ENCODE measurements at places on chromosomes 11 and 22.
A peak's percentile ranks its signal among the peaks of the same experiment; 100 is the strongest.

DNA sequence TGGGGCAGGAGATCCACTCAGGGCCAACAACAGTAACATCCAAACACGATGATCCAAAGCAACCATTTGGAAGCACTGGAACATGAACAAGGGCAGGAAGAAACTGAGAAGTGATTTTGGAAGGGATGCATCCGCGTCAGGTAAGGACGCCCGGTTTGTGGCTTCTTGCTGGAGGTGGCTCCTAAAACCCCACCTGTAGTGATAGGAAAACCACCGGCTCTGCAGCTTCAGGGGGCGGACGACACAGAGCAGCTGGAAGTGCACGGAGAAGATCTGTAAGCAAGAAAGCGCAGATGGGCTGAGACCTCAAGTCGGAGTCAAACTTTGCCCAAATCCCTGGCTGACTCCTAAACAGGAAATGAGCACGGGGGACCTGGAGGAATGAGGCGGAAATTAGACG lies 1066.1 kb downstream of the BRD1 start:
- no peak for DNase-seq

- DNase-seq: no peak
Measured at GRCh38 chr22:42419243-42419881, 12.8 kb downstream of the NFAM1 start.

GRCh38 chr11:1281326-1281973 lies 28.0 kb downstream of the TOLLIP start:
- no peak for DNase-seq

DNA sequence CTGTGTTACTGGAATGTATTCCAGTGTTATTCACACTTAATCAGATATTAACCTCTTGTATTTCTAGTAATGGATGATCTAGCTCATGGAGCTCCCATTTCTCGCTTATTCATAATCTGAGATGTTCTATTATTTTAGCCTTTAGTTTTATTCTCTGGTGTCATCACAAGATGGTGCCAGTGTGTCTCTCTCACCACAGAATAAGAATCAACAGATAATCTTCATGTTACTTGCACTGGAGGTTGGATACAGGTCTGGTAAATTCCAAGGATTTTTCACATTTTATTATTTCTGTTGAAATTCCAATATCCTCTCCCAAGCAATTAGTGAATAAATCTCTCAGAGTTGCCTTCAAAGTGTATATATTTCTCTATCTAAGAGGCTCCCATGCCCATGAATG lies 74.6 kb downstream of the CASP12 start:
- no peak for DNase-seq

DNA sequence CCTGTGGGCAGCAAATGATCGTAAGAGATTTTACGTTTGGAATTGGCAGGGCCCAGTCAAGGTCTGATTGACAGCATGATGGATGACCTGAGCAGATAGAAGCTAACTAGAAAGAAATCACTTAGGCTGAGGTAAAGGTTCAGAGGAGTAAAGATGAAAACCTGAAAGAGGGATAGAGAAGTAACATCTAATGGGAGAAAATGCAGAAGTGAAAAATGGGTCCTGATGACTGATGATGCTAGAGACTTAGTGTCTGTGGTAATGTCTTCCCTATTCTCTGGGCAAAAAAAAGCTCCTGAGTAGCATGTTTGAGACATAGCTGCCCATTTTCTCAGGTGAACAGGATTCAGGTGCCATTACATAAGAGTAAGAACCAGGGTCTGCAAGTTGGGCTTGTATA lies 628.8 kb upstream of the ANO5 start:
- DNase-seq: no peak

DNA sequence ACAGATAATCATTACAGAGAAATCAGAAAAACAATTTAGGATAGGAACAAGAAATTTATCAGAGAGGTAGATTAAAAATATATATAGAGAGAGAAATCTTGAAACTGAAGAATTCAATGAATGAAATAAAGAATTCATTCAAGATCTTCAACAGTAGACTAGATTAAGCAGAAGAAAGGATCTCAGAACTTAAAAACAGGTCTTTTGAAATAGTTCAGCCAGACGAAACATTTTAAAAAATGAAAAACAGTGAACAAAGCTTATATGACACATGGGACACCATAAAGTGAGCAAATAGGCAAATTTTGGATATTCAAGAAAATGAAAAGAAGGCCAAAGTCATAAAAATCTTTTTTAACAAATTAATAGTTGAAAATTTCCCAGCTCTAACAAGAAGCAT lies 138.8 kb downstream of the CASP12 start:
- DNase-seq: no peak

DNA sequence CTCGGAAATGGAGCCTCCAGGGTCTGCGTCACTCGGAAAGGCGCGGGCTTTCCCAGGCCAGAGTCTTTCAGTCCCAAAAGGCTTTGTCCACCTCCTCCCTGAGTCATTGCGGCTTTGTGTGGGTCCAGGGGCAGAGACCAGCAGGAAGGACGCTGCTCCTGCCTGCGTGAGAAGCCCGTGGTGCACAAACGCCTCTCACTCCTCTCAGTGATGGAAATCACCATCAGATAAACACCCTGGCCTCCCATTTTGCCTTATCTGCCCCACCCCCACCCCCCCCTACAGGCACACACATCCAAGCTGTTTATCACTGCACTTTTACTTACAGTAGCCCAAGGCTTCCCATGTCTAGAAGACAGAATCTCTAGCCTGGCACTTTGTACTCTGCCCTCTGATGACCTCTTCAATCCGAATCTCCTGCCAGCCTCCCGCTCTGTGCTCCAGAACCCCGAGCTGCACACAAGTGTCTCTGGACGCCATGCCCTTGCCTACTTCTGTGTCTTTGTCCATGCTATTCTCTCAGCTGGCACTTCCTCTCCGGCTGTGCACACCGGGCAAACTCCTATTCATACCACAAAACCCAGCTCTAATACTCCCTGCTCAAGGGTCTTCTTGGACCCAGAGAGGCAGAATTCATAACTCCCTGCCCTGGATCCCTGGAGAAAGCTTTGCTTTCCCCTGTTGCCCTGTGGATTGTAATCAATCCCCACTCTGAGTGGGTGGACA lies 954.6 kb downstream of the TBC1D22A start:
- DNase-seq: peak; percentile 66

GRCh38 chr11:130126516-130126915 lies 33.1 kb upstream of the ST14 start:
- no peak for DNase-seq

DNA sequence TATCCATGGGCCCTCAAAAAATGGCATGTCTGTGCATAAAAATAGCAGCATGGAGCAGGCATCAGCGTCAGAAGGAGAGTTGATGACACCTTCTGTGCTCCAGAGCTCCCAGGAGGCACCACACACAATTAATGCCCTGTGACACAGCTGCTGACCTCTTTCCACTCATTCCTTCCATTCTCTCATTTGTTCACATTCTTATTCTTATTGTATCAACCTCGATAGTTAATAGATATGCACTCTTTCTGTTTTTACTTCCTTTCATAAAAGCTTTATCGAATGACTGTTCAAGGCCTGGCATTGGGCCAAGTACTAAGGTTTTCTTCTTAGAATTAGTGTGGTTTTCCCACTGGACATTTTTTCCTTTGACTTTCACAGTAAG lies 266.0 kb upstream of the MTNR1B start:
- DNase-seq: no peak

DNA sequence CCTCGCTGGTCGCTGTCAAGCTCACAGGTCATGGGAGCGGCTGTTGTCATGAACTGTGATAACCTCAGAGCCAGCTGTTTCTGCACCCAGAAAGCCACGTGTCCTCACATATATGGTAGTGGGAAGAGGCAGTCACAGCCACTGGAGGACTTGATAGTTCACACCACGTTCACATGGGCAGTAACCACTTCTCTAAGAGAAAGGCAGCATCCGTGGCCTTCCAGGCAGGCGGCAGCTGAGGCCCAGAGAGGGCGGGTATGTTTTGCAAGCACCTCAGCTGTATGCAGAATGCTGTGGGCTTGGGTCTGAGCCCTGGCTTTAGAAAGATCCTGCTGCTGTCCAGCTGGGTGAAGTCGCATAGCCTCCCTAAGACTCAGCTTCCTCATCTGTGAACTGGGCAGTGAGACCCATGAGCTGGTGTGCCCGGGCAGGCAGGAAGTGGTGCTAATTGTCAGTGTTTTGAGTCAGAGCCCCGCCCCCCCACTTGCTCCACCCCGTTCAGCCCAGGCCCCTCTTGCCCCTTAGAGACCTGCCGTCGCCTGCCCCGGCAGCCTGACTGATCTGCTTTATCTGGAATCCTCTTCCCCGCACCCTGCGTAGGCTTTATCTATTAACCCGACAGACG lies 13.3 kb downstream of the TTC38 start:
- no peak for DNase-seq

DNA sequence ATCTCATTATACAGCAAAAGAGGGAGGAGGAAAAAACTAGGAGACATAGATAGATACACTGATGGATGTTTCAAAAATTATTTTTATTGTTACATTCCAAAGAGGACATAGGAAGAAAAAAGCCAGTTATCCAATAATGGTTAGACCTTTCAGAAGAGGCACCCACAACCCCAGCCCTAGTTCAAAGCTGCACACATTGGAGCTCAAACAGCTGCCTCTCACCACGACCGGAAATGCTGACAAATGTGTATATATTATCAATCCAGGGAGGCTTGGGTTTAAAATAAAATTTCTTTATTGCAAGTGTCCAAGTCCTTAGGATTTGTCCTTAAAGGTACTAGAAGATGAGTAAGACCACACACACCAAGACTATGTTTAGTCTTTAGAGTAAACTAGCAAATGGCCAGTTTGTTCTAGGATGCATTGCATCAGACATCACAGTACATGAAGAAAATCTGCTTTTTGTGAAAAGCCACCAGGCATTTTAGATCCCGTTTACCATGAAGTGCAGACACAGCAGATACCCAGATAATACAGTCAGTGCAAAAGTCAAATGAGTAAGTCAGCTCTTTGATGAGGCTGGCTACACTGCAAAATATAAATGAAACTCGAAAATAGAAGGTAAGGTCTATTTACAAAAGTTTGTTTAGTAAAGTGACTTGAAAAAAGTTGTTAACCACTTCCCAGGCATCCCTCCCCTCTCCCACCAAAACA lies 4.6 kb upstream of the ASCL3 start:
- no peak for DNase-seq

GRCh38 chr11:67614730-67615714 lies 8.3 kb downstream of the NDUFV1 start:
- DNase-seq: peak; percentile 59

DNA sequence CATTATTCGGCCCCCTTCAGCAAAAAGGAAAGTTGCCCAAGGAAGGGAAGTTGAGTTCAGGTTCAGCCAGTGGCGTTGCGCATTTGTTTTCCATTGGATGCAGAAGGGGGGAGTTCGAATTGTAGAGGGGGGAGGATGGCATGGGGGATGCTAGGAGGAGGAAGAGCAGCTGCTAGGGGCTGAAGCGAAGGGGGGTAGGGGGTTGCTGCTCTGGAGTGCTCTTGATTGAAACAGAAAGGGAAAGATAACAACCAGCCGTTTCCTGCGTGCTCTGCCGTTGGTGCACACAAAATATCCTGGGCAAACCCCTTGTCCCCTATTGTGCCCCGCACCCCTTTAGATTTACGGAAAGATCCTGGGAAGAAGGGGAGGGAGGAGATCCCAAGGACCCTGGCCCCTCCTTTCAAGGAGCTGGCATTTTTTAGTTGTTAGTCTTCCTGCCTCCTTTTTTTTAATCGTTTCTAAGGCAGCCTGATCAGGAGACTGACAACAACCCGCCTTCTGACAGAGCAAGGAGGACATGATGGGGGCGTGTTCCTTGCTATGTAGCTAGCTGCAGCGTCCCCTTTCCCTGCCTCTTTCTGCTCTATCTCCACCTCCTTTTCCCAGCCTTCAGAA lies 2.1 kb downstream of the KMT2A start:
- peak; percentile 82 for DNase-seq

DNA sequence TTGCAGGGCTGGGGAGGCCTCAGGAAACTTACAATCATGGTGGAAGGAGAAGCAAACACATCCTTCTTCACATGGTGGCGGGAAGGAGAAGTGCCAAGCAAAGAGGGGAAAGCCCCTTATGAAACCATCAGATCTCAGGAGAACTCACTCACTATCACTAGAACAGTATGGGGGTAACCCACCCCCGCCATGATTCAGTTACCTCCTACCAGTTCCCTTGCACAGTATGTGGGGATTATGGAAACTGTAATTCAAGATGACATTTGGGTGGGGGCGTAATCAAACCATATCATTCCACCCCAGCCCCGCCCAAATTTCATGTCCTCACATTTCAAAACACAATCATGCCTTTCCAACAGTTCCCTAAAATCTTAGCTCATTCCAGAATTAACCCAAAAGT lies 16.2 kb downstream of the IMMP1L start:
- no peak for DNase-seq

DNA sequence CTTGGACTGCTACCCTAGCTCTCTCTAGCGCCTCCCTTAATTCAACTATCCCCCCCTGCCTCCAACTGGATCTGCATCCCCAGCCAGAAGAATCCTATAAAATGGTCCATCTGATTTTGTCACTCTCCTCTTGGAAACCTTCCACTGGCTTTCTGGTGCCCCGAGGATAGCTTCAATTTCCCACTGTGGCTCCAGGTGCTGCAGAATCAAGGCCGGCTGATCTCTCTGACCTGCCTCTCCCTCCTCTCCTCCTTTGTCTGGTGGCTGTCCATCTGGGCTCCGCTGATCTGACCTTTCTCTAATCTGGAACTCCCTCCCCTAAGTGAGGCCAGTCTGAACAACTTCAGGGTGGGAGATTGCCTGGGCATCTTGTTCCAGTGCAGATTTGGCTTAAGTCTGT lies 6.1 kb upstream of the GRK3 start:
- no peak for DNase-seq

GRCh38 chr11:22681281-22681812 lies 14.9 kb downstream of the GAS2 start:
- no peak for DNase-seq

- no peak for DNase-seq
Measured at GRCh38 chr11:47234669-47235100, 13.9 kb downstream of the ACP2 start.

GRCh38 chr22:17749605-17750395 lies 24.5 kb downstream of the BID start:
- no peak for DNase-seq
